ENCODE measurements at places on chromosomes 7 and 10.

DNA sequence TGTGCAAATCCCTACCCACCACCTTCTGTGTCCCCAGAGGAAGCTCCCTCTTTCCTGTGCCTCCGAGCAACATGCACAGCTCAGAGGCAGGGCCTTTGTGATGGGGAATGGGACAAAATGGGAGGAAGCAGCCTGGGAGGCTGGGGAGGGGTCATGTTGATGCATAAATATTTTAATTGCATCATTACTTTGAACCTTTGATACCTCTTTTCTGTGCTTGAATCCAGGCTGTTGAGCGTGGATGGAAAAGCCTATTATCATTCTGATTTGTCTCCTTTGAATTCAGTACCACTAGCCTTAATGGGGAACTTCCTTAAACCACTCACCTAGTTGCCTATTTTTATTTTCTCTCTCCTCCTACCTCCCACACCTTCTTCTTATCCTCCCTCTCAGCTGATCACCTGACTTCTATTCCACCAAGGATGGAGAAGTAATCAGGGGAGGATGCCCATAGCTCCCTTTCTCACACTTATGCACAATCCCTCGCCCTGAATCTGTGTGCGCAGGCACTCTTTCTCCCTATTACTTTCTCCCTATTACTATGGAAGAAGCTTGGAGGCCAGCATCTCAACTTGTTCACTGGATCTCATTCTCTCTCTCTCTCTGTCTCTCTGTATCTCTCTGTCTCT is 78.5 kb downstream of the SEC61G start:
- no peak for DNase-seq

GRCh38 chr7:43750016-43750887 is 8.2 kb upstream of the BLVRA start:
- DNase-seq, result peak; percentile 83

DNA sequence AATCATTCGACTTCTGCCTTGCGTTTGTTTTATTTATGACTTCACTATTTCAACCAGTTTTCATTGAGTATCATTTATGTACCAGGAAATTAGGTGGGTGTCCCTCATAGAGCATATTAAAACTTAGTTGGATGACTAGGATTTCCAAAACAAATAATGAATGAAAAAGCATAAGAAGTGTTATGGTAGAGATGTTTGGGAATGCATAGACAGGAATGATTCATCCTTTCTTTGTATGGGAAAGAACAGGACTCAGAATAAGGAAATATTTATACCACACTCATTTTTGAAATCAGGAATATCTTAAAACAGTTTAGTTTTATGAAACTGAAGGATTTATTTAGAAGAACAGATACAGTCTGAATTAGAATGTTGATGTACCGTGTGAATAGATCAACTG is 315.7 kb downstream of the EXOC4 start:
- no peak for DNase-seq

DNA sequence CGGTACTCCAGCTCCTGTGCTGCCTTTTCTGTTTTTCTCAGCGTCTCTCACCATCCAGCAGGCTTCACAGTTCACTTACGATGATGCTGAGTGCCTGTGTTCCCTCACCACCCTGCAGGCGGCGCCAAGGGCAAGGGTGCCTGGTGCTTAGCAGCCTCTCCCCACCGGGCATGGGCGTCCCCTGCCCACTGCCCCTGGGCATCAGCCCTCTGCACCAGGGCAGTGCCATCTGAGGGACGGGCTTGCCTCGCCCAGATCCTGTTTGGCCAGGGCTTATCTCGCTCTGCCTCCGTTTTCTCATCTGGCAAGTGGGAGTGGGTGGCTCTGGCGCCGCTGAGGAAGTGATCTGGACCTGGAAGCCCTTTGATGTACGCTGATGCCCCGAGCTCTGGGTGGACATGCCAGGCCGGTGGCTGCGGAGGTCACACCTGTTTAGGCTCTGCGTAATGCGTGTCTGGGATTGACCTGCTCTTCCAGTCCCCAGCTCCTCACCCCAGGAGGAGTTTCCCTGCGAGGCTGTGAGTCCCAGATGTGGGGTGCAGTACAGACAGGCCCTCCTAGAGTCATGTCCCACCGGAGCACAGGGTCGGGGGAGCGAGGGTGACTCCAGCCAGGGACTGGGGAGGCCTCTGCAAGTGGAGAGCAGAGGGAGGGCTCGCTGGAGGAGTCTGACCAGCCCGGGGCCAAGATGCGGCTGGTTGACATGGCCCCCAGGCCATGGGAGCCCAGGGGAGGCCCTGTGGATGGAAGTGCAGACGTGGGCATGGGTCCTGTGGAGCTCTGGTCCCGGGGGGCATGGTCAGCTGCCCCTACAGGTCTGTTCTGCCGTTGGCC is 11.8 kb downstream of the TTYH3 start:
- DNase-seq, result no peak

DNA sequence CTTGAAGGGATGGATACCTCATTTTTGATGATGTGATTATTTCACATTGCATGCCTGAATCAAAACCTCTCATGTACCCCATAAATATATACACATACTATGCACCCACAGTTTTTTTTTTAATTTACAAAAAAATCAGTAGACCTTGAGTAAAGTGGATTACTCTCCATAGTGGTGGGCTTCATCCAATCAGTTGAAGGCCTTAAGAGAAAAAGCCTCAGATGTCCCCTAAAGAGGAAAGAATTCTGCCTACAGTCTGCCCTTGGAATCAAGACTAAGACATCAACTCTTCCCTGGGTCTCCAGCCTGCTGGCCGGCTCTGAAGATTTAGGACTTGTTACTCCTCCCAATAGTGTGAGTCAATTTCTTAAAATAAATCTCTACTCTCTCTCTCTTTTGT is 1.1 kb downstream of the AZGP1 start:
- no peak for DNase-seq

- no peak for DNase-seq
Observed at GRCh38 chr7:157900556-157900955, 563.8 kb downstream of the DNAJB6 start.

GRCh38 chr10:47249881-47250280 is 50.1 kb upstream of the GDF10 start:
- DNase-seq, result no peak

DNA sequence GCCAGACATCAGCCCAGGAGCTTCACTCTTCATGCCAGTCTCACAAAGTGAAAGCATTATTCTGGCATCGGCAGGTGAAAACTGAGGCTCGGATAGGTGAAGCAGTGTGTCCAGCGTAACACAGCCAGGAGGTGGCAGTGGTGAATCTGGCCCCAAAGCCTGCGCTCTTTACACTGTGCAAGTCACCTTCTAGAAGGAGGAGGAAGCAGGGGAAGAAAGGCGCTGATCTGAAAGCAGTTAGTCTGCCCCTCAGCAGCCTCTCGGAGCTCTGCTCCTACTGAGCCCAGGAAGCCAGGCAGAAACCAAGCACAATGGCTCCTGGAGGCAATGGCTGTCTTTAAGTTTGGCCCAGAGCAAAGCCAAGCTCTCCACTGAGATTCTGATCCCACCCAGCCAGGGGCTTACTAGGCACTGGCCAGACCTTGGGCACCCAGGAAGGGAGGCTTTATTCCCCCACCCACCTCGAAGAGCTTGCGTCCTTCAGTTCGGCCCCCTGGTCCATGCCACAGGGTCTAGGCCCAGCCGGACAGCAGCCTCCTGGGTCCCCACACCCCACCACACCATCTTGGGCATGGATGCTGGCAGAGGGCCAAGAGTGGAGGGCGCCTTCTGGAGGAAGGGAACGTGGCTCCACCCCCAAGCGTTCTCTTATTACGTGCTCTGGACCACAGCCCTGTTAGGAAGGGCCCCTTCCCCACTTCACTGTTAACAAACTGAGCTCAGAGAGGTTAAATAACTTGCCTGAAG is 104.5 kb downstream of the GRID1 start:
- DNase-seq, result peak; percentile 59

DNA sequence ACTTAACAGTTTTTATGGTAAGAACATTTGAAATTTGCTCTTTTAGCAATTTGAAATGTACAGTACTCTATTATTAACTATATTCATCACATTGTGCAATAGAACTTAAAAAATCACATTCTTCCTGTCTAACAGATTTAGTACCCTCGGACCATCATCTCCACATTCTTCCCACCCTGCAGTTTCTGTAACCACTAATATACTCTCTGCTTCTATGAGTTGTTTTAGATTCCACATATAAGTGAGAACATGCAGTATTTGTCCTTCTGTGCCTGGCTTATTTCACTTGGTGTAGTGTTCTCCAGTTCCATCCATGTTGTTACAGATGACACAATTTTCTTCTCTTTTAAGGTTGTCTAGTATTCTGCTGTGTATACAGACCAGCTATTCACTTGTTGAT is 88.9 kb upstream of the SEC61G start:
- DNase-seq, result no peak

GRCh38 chr7:43771128-43771527 is 12.6 kb downstream of the BLVRA start:
- DNase-seq, result no peak

GRCh38 chr7:158416283-158416933 is 171.2 kb downstream of the PTPRN2 start:
- no peak for DNase-seq

DNA sequence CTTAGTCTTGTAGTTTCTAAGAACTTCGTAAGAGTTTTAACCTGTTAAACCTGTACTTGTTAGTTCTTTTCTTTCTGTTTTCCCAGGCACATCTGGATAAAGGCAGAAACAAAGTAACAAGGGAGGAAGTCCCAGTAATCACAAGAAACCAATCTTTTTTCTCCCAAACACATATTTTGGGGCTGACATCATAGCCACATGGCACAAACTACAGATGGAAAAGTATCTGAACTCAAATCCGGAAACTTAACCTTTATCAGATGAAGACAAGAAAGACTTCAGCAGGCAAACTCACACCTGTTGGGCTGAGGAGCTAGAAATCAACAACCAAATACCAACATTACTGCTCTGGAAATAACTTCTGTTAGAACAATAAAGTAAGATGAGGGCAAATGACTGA is 67.1 kb downstream of the CUBN start:
- DNase-seq, result no peak

GRCh38 chr7:143505838-143506237 is 28.2 kb downstream of the TAS2R41 start:
- no peak for DNase-seq

GRCh38 chr7:78862411-78862900 is 591.0 kb downstream of the MAGI2 start:
- no peak for DNase-seq
